ENCODE measurements at places on chromosomes 3 and 15.

- no peak for DNase-seq
These were observed 22.7 kb downstream of the SACM1L start for GRCh38 chr3:45711931-45712330.

- no peak for DNase-seq
These were observed 27.1 kb upstream of the OSBPL11 start for GRCh38 chr3:125622381-125622791.

DNA sequence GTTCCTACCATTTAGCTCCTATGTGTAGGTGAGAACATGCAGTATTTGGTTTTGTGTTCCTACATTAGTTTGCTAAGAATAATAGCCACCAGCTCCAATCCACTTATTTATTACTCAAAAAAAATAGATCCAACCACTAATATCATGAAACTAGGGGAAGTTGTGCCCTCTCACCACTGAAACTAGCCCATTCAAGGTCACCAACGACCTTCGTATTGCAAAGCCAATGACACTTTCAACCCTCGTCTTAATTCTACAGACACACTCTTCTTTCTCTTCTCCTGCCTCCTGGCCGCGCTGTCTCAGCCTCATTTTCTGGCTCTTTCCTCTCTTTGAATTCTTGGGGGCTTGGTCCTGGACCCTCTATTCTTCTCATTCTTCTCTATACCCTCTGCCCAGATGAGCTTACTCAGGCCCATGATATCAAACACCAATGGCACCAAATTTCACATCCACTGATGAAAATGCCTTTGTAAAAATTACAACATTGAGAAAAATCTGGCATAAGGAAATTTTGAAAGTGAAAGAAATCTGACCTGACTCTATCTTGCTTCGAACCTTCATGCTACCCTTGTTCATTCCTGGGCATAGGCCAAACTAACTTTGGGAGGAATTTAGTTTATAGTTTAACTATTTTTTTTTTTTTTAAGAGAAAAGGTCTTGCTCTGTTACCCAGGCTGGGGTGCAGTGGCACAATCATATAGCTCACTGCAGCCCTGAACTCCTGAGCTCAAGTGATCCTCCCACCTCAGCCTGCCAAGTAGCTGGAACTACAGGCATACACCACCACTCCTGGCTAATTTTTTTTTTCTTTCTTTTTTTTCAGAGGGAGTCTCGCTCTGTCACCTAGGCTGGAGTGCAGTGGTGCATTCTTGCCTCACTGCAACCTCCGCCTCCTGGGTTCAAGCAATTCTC lies 25.4 kb upstream of the LIMD1 start:
- DNase-seq = no peak

DNA sequence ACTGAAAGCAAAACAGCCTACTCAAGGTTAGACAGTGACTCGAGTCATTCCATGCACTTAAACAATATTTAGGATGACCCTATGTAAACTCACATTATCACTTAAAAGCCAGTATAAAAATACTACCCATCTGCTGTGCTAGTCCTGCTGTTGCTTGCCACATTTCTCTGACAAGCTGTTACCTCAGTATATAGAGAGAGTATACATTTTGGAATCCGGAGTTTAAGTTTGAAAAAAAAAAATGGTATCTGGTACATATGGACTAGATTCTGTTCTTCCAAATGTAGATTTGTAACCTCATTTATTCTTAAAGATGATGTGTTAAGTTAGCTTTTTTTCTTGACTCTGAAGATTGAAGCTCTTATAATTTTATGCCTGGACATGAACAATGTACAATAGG lies 503.8 kb upstream of the TPRG1 start:
- DNase-seq = no peak

DNA sequence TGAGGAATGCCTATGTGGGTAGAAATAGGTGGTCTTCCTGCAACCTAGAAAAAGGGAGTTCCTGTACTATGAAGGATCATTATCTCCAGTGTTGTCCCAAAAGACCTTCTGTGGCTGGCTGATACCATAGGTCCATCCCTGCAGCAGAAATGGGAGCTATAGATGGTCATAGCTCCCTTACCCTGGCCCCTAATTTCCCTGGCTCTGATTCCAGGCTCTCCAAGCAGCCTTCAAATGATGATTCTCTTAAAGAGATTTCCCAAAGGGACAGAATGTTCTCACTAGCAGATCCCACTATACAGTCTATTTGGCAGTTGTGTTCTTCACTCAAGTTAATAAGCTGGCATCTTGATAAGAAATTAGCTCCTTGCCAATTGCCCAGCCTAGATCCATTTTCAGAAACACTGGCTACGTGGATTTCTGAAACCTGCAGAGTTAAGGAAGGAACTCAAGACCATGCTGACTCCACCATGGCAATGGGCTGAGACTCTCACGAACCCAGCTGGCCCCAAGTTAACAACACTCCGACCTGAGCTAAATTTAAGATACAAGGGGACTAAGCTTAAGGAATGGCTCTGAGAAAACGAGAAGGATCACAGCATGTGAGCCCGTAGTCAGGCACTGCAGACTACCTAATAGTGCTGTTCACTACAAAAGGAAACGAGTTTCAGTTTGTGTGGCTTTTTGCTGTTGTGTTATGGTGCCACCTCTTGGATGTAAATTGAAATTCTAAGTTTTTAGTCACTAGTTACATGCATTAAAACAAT lies 11.4 kb downstream of the C15orf40 start:
- DNase-seq = no peak

DNA sequence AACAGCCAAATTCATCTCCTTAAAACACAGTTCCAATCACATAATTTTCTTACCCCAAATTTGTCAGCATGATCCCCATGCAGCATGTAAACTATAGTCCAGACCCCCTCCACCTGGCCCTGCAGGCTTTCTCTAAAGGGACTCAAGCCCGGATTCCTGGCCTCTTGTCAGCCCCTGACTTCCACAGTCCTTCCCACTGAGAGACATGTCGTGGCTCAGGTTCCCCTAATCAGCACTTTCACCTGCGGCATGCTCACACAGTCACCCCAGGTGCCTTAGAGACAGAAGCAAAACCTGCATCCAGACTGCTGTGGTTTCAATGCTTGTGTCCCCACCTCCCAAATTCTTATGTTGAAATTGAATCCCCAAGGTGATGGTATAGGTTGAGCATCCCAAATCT lies 372.7 kb upstream of the ATP10A start:
- no peak for DNase-seq

DNA sequence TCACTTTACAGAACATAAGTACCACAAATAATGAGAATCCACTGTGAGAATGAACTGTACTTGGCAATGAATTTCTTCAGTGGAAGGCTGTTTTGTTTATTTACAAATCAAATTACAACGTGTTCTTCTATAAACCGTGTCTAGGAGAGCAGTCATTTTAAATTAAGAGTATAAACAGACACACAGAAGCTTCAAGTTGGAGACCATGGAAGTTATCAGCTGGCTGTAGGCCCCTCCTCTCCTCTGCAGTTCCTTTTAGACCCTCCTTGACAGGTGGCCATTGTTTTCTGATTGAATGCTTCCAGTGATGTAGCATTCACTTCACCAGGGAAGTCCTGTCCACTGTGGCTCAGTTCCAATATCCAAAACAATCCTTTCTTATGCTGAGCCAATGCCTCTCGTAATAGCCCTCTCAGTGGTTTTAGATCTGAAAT lies 7.3 kb upstream of the MAPK6 start:
- DNase-seq = peak; percentile 68

- DNase-seq = no peak
These were observed 80.7 kb downstream of the TIGIT start for GRCh38 chr3:114374433-114374990.

GRCh38 chr3:120443626-120444123 lies 7.1 kb downstream of the FSTL1 start:
- DNase-seq = no peak

GRCh38 chr15:72141171-72142084 lies 23.2 kb downstream of the SENP8 start:
- no peak for DNase-seq

GRCh38 chr3:195893516-195893915 lies 14.8 kb downstream of the TNK2 start:
- peak; percentile 66 for DNase-seq

GRCh38 chr3:24161841-24162240 lies 216.8 kb downstream of the NR1D2 start:
- DNase-seq = no peak

DNA sequence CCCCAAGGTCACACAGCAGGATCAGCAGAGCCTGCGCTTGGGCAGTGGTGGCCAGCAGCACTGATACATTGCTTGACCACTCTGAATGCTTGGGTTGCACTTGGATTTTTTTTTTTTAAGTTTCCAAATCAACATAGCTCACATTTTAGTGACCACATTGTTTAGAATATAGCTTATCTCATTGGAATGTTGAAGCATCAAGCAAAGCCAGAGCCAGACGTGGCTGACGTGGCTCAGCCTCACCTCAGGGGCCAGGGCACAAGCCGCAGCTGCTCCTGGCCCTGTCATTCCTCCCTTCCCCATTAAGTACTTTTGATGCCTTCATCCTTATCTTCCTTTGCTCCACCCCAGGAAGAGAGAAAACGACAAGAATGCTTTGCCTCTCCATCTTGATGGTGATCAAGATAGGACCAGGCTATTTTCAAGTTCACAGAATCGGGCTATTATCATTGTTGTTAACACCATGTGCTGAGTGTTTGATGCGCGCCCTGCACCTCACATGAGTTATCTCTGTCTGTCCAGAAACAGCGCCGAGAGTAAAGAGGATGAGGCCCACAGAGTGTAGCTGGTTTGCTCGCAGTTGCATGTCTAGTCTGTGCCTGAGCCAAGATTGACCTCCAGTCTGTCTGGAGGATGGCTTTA lies 75.8 kb downstream of the AAGAB start:
- DNase-seq = no peak

DNA sequence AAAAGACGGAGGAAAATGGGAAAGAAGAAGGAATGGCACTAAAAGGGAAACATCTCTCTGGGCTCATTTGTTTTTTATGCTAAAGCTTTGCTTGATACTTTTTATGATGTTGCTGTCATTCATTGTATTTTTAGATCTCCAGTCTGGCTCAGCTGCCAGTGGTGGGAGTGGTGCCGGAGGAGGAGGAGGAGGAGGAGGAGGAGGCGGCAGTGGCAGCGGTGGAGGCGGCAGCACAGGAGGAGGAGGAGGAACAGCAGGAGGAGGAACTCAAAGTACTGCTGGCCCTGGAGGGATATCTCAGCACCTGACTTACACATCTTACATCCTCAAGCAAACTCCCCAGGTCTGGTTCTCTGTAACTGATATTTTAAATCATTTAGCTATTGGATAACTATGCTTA lies 49.6 kb downstream of the MAP6D1 start:
- no peak for DNase-seq

DNA sequence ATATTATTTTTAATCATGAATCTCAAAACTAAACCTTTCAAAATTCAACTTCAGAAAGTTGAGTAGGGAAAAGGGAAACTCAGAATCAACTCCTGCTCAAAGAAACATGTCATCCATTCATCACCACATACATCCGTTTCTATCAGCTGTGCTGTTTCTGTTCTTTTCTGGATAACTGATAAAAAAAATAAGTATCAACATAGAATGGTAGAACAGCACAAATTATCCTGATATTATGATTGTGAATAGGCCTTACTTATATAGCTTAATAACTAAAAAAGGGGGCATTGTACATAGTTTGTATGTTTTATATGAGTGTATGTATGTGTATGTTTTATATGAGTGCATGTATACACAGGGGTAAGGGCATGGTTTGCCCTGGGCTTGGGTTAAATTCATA lies 3.1 kb downstream of the TM4SF1 start:
- DNase-seq = no peak

DNA sequence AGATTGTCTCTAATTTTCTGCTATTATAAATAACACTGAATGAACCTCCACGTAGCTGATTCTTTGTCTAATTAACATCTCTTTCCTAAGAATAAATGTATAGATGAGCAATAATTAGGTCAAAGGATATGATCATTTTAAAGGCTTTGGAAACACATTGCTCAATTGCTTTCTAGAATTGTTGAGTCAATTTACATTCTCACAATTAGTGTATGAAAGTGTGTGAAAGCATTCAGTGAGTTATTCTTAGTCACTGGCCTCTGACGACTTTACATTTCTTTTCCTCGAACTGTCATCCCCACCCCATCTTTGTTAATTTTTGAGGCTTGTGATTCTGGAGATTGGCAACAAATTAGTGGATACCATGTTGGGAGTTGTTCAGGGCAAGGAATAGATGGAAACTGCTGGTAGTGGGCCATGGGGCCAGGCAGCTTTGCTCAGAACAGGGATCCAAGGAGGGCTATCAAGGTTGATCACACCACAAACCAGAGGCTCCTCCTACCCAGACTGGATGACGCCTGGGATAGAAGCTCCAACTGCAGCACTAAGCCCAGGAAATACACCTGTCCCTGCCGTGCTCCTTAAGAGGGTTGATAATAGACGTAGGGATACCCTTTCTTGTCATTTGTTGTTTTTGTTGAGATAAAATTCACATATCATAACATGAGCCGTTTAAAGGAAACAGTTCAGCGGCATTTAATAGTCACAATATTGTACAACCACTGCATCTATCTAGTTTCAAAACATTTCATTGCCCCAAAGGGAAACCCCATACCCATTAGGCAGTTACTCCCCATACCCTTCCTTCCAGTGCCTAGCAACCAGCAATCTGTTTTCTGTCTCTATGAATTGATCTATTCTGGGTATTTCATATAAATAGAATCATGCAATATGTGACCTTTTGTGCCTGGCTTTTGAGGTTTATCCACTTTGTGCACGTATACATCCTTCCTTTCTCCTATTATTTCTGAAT lies 27.9 kb downstream of the EIF1B start:
- no peak for DNase-seq

GRCh38 chr15:49831206-49831965 lies 210.5 kb downstream of the DTWD1 start:
- DNase-seq = no peak

GRCh38 chr3:114363554-114364202 lies 69.8 kb downstream of the TIGIT start:
- DNase-seq = no peak

GRCh38 chr3:14203521-14204079 lies 25.0 kb downstream of the LSM3 start:
- DNase-seq = peak; percentile 43

DNA sequence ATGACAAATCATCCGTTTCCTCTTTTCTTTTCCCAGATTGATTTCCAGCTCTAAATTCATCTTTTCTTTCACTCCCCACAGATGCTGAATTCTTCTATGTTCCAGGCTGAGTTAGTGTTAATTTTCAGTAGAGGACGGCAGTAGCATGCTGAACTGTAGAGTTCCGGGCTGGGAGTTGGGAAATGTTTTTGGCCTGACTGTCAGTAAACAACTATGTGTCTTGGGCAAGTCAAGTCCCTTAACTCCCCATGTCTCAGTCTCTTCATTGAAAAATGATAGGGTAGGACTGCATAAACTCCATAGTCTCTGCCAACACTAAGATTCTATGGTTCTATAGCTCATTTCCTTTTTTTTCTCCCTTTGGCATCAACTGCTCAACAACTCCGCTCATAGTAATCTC lies 333.9 kb downstream of the TIGIT start:
- DNase-seq = no peak

- no peak for DNase-seq
These were observed 8.8 kb upstream of the PRKAR2A start for GRCh38 chr3:48856469-48856868.

GRCh38 chr15:71011503-71012155 lies 103.6 kb upstream of the THSD4 start:
- DNase-seq = no peak

GRCh38 chr3:166444336-166444735 lies 607.1 kb upstream of the BCHE start:
- peak; percentile 1 for DNase-seq
